Glomerular endothelial cell (primary cell): ENCODE measurements at places on chromosomes 12 and 14. TPM values are rescaled to one million over a fixed set of nuclear protein-coding genes. Genes with fewer than 3 reads are reported as not detected.
A peak's percentile ranks its signal among the peaks of the same experiment; 100 is the strongest.

DNA sequence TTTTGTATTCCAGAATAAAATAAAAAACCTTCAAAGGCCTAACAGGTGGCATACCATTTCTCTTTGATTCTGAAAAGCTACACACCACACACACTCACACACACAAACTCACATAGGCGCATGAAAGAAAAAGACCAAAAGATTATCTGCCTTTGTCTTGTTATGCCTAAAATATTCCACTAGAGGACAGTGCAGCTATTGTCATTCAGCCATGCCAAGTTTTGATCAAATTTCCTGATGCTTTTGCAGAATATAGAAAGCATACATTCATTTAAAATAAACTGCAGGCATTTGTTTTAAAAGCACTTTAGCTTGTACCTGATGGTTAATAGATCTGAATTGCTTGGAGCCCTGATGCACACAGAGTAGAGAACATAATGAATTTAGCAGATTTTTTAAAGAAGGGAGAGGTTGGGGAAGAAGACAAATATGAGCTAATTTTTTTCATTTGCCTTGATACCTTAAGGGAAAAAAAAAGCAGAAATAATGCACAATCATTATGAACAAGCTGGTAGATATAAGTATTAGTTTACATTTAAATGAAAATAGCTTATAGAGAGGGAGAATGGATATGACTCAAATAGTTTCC is 1766.9 kb upstream of the SEL1L start:
- DNase-seq: peak; percentile 5

GRCh38 chr12:88328090-88328489 is 186.0 kb downstream of the TMTC3 start:
- DNase-seq: no peak

DNA sequence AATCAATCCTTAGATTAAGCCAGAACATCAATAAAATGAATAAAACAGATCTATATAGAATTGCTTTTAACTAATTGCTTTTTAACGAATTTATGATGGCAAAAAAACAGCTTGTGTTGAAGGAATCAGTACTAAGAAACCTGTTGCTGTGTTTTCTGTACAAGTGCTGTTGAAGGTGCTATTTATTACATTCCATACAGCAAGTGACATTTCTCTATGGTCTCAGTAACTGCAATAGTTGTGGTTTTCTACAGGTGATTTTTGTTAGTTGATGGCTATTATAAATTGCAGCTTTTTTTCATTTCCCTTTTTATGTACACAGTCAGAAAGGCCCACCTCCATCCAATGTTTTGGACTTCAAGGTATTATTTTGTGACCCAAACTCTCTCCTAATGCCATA is 56.6 kb downstream of the SLC2A13 start:
- DNase-seq: no peak

- no peak for DNase-seq
Observed at GRCh38 chr12:51923506-51924365, 16.4 kb downstream of the ACVRL1 start.

CLEC4C gene
- total RNA-seq: not detected in 2 replicates
